Tongue (tissue), 3 donors: ENCODE measurements at places on chromosomes 7 and 10.
A peak's percentile ranks its signal among the peaks of the same experiment; 100 is the strongest.

GRCh38 chr10:42983591-42983990, 93.3 kb upstream of the RET start:
- DNase-seq: no peak

DNA sequence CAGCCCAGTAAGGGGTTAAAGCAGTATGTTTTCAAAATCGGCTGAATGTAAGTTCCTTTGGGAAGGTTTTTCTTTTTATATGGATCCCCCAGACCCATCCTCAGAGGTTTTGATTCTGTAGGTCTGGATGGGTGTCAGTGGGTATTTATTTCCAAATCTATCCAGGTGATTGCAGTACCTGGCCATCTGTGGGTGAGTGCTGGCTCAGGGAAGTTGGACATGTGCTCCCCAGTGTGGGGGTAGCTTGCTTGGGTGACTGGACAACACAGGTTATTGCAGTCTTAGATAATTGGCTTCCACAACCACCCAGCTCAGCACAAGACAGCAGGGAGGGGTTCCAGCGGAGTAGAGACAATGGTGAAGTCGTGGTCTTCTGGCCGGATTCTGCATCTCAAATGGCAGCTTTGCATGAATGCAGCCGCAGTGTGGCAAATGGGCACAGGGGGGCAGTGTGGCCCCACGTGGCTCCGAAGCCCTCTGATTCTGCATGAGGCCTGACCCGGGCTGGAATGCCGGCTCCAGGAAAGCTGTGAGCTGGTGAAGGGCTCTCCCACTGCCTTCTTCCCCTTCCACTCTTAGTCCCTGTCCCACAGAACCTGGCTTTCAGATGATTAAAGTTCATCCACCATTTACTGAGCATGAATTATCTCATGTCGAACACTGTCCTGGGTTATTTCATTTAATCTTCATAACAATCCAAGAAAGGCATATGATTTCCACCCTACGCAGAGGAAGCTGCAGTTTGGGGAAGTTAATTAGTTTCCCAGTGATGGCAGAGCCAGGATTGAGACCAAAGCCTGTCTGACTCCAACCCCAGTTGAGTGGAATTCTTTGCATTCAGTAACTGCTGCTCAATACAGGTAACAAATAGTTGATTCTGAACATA, 64.5 kb upstream of the SYPL1 start:
- peak; percentile 90 for DNase-seq

DNA sequence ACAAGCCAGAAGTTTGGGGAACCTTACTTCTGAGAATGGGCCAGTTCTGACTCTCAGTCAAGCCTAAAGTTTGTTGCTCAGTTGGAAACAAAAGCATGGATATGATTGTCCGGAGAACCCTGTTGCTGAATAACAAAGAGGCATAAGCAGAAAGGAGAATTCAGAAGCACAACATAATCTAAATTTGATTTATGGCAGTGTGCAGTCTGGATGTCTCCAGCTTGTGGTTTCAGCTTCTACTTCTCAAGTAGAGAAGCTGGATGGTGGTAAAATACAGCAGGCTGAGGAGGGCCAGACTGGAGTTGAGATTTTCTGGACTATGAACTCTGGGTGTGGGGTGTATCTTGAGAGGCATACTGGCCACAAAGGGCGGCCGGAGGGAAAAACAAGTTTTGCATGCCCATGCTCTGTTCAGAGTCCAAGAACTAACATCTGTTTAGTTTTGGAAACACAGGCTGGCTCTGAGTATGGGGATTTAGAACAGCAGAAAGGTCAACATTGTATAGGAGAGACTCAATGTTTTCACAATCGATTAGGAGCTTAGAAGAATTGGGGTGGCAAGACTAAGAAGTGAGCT, 592.9 kb downstream of the CNTNAP2 start:
- no peak for DNase-seq

DNA sequence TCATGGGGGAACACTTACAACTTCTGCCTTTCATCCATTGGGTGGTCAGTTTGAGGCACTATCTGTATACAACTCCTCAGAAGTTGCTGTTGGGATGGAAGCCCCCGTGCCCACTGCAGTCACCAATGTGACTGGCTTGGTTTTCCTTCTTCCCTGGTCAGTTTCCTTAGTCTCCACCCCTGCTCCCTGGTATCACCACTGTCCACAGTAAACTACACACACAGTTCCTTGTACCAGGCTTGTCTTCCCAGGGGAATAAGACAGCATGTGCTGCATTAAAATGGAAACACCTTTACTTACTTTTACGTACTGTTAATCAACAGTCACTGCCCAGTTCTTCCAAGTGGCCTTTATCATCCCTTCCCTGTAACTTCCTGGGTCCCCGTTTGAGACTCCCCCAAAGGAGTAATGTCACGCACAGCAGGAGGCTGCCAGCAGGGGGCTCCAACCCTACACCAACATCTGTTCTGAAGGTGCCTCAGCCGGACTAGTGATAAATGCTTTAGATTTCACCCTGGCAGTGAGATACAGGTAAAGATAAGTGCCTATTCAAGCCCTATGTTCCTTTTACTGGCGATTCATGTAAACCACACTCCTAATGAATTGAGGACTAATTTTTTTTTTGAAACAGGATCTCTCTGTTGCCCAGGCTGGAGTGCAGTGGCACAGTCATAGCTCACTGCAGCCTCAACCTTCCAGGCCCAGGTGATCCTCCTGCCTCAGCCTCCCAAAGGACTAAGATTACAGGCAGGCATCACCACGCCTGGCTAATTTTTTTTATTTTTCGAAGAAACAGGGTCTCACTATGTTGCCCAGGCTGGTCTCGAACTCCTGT, 45.3 kb upstream of the PIK3AP1 start:
- peak; percentile 48 for DNase-seq

GRCh38 chr10:1198453-1199344, 142.5 kb downstream of the WDR37 start:
- DNase-seq: no peak

GRCh38 chr7:37915438-37915837, 1.2 kb downstream of the SFRP4 start:
- peak; percentile 71 for DNase-seq

DNA sequence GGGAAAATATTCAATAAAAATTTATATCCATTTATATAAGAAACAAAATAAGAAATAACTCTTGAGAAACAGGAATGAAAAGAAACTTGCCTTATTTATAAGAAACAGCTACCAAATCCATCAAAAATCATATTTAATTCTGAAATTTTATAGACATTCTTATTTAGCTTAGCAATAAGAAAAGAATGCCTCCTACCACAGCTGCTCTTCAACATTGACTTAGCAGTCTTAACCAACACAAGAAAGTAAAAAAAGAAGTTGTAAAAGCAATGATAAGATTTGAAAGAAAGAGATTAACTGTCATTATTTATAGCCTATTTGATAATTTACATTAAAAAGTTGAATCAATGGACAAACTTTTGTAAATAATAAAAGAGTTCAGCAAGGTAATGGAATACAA, 212.8 kb downstream of the ZNF365 start:
- DNase-seq: no peak

GRCh38 chr7:74193054-74193453, 16.8 kb upstream of the LAT2 start:
- no peak for DNase-seq
